NCI-H1436 (cell line): ENCODE measurements at places on chromosomes 1 and 21.

GRCh38 chr1:14937288-14937949, 216.1 kb upstream of the TMEM51 start:
- DNase-seq = no peak

GRCh38 chr1:25195835-25196234, 36.5 kb downstream of the SYF2 start:
- DNase-seq = no peak

DNA sequence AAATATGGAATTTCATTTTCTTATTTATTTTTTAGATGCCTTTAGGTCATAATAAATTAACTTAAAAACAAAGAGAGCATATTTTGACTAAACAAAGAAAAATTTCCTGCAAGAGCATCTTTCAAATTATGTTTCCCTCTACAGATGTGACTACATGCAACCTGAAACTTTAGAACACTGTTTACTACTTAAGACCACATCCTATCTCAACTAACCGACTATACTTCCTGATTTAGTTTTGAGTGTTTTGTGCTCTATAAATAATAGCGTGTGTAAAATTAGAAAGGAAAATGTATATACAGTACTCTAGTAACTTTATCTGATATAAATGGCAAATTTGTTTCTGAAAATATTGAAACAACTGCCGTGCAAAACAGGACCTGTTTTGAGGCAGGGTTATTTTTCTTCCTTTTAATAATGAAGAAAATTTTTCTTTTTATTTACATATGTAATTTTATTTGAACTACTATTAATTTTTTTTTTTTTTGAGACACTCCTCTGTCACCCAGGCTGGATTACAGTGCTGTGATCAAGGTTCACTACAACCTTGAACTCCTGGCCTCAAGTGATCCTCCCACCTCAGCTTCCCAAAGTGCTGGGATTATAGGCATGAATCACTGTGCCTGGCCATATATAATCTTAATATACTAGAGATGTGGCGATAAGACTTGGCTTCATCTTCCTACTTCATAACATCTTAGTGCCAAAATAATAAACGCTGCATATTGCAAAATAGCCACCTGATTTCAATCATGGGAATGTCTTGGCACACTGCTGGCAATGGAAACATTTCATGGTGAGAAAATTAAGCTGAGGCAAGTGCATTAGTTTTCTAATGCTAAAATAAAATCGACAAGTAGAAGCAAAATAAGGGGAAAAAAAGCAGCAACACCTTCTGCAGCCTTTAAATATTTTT, 12.3 kb downstream of the ZRANB2 start:
- no peak for DNase-seq

DNA sequence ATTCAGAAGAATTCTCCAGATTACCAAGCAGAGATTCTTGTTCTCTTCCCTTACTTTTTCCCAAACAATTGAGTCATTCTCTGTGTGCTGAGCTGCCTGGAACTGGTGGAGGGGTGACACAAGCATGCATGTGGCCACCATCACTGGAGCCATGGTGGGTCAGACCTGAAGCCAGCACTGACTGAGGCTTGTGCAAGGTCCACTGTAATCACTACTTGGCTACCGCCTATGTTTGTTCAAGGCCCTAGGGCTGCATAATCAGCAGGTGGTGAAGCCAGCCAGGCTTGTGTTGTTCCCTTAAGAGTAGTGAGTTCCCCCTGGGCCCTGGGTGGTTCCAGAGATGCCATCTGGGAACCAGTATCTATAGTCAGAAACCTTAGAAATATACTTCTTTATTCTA, 183.8 kb downstream of the DNAH14 start:
- DNase-seq = no peak

DNA sequence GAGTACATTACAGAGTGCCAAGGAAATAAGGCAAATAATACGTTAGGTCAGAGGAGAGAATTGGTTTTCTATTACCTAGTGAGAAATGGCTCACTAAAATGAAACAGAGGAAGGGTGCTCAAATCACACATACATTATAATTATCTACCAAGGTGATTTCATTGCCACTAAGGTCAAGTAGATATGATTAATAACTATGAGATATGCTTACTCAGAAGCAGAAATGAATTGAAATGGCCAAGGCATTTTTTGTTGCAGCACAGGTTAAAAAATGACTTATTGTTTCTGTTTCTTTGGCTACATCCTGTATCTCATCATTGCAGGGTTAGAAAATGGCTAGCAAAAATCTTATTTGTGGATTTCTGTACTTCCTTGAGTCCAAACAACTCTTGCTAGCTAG, 154.5 kb upstream of the GORAB start:
- no peak for DNase-seq

GRCh38 chr1:113835686-113836290, 23.5 kb upstream of the RSBN1 start:
- peak; percentile 26 for DNase-seq

- DNase-seq = no peak
These were observed 87.4 kb upstream of the ZBTB40 start for GRCh38 chr1:22364326-22364650.

DNA sequence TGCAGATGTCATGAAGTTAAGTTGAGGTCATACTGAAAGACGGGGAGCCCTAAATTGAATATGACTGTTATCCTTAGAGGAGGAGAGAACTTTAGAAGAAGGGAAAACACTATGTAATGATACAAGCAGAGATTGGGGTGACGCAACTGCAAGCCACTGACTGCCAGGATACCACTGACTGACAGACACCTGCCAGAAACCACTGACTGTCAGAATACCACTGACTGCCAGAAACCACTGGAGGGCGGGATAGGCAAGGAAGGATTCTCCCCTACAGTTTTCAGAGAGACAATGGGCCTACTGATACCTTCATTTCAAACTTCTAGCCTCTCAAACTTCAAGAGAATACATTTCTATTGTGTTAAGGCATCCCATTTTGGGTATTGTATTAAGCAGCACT, 388.7 kb downstream of the USH2A start:
- peak; percentile 38 for DNase-seq

DNA sequence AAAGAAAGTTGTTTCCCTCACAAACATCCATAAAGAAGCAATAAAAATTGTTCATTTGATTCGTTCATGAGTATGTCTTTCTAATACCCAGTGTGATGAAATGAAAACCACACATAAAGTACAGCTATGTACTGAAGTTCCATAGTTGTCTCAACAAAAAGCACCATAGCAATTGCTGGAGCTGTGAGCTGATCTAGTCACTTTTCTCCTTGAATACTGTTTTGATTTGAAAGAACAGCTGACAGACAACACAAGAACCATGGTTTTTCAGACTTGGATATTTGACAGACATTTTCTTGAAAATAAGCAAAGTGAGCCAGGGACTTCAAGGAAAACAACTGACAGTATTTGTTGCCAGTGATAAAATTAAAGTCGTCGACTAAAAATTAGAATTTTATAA, 237.1 kb upstream of the PLD5 start:
- no peak for DNase-seq

DNA sequence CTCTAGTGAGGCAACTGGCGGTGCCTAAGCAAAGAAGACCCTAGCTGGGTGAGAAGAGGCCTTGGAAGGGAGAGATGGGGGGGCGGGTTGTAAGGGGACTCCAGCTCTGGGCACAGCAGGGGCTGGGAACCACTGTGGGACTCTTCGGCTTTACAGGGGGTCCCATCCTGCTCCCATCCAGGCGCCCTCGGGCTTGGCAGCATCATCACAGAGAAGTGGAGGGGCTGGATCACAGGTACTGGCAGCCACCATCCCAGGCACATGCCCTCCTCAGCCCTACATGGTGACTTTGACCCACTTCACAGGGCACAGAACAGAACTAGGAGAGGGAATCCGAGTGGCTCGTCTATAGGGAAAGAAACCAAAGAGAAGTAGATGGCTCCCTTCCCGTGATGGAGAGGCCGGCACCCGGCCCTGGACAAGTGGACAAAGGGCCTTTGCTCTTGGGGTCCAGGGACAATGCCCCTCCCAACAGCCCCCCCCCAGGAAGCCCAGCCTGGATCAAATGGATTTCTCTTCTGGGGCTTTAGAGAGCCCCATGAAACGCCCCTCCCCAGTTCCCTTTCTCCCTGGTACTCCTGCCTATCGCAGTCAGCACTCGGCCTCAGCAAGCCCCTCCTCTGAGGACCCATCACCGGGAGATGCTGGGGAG, 54.0 kb upstream of the ECE1 start:
- no peak for DNase-seq

GRCh38 chr1:163826500-163826899, 504.7 kb downstream of the NUF2 start:
- DNase-seq = peak; percentile 72

DNA sequence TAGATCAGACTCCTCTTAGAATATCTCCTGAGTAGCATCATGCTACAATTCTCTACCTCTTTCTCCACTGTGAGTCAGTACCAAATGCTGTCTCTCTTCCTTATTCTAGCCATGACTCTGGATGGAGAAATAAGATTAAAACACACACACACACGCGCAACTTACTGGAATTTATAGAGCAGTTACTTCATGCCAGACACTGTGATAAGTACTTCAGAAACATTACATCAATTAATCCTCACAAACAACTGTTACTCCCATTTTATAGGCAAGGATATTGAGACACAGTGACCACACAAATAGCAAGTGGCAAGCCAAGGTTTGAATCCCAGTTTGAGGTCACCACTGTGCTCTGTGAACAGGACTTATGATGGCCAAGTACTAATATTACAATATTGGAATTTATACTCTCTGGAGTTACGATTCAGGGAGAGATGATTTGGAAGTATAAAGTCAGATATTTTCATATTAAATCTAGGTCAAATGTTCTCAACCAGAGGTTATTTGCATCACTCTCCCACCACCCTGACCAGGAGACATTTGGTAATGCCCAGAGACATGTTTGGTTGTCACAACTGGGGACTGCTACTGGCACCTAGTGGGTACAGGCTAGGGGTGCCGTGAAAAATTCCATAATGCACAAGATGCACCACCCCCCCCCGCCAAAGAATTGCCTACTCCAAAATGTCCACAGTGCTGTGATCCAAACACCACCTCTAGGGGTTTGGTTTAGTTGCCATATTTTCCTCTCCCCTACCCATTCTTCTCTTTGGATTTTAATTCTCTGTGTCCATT, 221.6 kb downstream of the LTN1 start:
- no peak for DNase-seq

- DNase-seq = no peak
These were observed 803 bp downstream of the CHIT1 start for GRCh38 chr1:203228670-203229069.

GRCh38 chr1:119435052-119435451, 20.1 kb downstream of the HSD3B2 start:
- DNase-seq = no peak

GRCh38 chr21:26967062-26967913, at the start of gene ADAMTS5:
Gene ADAMTS5 (minus strand): TSS chr21:26967088. CDS start chr21:26966391, 697 bp downstream.
- no peak for DNase-seq

GRCh38 chr1:61980561-61980960, 214.1 kb upstream of the L1TD1 start:
- DNase-seq = no peak

DNA sequence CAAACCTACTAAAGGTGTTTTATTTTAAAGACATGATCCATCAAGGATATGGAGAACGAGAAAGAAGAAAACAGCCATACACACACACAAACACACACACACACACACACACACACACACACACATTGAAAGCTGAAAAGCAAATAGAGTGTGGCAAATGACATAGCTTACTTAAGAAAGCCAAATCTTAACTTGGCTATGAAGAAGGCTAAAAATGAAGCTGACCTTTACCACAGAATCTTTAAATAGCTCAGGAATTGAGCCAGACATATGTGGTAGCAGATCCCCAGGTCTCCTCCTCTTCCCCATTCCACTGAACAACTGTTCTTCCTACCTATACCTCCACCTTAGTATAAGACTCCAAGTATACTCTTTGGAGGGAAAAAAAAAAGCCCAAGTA, 185.6 kb downstream of the CLEC20A start:
- no peak for DNase-seq

- DNase-seq = peak; percentile 78
These were observed at the start of gene RIPK4 for GRCh38 chr21:41766883-41767605. Gene RIPK4 (minus strand): TSS chr21:41767052. CDS start chr21:41767041, 11 bp downstream.

GRCh38 chr1:147213271-147213670, 11.9 kb downstream of the FMO5 start:
- no peak for DNase-seq

DNA sequence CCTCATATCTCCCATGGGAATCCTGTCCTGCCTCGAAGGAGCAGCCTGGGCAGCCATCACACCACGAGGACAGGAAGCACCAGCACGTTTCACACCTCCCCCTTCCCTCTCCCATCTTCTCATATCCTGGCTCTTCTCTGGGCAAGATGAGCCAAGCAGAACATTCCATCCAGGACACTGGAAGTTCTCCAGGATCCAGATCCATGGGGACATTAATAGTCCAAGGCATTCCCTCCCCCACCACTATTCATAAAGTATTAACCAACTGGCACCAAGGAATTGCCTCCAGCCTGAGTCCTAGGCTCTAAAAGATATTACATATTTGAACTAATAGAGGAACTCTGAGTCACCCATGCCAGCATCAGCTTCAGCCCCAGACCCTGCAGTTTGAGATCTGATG, 8.7 kb downstream of the SLAMF8 start:
- no peak for DNase-seq

DNA sequence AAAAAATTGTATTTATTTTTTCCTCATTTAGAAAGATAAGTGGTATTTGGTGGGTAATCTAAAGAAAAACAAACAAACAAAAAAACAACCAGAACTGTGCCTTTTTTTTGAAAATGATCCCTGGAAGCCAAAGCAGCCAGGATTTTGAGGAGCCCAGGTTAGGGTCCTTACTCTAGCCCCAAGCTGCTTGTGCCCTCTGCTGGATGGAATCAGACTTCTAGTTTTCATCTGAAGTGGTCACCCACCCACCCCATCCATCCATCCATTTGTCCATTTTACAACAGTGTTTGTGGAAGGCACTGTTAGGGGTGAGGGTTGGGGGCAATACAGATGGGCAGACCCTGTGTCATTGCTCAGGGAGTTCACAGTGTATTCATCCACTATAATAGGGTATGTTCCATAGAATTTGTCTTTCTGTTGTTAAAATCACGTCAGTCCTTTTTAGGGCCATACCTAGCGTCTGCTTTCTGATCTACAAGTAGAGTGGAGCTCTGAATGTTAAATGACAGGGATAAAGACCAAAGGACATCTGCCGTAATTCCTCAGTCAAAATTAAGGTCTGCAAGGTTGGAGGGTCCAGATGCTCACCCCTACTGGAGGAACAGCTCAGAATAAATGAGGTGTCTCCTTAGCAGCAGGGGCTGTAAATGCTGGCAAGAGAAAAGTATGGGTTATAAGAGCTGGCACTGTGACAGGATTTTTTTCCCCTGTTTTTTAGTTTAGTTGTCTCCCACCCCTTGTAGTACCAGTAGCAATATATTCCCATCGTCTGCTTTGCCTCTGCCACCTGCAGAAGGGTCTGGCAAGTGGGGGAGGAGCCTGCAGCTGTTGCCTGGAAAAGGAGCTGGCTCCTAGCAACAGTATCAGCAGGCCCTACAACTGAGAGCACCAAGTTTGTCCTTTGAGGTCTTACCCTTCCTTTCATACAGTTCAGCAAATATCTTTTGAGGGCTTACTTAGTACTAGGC, 3.2 kb downstream of the LRRC42 start:
- peak; percentile 28 for DNase-seq

- no peak for DNase-seq
These were observed 303.2 kb upstream of the FAM78B start for GRCh38 chr1:166470014-166470413.
